ENCODE measurements at places on chromosomes 2 and 18.

GRCh38 chr2:219087848-219088247, 27.1 kb upstream of the IHH start:
- DNase-seq = no peak

DNA sequence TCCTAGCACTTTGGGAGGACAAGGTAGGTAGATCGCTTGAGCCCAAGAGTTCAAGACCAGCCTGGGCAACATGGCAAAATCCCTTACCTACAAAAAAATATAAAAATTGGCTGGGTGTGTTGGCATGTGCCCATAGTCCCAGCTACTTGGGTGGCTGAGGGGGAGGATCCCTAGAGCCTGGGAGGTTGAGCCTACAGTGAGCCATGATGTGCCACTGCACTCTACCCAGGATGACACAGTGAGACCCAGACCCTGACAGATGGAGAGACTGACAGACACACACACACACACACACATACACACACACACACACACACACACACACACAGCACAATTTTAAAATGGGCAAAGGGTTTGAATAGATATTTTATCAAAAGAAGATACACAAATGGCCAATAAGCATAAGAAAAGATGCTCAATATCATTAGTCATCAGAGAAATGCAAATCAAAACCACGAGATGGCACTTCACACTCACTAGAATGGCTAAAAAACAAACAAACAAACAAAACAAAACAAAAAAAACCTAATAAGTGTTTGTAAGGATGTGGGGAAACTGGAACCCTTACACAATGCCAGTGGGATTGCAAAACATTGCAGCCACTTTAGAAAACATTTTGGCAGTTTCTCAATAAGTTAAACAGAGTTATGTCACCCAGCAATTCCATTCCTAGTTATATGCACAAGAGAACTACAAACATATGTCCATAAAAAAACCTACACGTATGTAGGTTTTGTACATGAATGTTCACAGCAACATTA, 42.3 kb downstream of the BAZ2B start:
- DNase-seq = peak; percentile 57

GRCh38 chr2:18603854-18604530, 14.6 kb upstream of the NT5C1B start:
- DNase-seq = no peak

DNA sequence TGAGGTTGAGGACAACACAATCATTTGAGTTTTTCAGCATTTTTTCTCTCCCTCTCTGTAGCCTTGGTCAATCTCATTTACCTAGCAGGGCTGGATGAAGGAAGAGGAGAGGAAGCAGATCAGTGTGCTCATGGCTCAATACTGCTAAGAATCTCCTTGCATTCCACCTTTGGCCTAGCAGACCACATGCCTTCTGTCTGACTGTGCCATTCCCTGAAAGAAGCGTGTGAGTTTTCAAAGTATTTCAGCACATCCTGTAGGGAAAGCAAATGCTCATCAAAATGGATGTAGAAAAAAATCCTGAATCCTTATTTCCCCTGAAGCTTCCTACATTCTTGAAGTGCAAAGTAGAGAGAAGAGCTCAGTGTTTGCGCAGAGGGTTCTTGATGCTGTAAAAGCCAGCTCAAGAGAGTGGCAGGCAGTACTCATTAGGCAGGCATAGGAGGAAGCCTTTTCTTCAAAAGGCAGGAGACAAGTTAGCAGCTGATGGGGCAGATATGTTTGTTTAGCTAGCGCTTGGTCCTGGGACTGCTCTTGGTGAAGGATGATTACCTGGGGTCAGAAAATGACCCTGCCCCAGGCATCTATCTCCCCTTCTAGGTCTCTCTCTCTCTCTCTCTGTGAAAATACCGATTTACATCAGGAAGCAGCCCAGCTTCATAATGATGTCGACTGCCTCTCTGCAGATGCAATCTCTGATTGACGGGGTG, 14.4 kb upstream of the PIK3C3 start:
- DNase-seq = peak; percentile 80

DNA sequence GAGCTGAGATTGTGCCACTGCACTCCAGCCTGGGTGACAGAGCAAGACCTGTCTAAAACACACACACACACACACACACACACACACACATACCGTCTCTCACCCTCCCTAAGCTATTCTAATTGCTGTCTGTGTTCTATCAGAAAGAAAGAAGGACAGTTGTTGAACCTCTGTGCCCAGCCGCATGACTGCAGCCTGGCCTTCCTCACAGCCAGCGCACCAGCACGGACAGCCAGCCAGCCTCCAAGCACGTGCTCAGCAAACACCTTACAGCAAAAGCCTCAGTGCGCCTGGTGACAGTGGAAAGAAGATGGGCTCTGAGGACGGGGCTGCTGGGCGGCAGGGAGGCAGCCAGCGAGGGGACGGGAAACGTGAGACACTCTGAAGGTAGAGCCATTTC, 58.0 kb downstream of the ZNF516 start:
- DNase-seq = no peak

- no peak for DNase-seq
Measured at GRCh38 chr18:22267225-22267624, 97.8 kb downstream of the GATA6 start.

DNA sequence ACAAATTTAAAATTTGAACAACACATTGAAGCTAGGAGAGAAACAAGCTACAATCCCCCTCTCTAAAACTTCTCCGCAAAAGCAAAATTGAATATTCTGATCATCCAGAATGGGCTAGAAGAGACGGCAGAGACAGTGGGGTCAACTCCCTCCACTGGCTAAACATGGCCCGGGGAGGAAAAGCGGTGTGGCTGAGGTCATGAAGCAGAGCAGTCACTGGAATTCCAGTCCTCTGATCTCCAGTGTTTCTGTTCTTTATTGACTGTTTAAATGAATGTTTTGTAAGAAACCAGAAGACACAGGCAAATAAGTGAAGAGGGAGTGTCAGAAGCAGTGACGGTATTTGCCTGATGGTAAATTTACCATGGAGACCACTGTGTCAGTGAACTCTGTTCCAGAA, 116.2 kb downstream of the GAREM1 start:
- no peak for DNase-seq

DNA sequence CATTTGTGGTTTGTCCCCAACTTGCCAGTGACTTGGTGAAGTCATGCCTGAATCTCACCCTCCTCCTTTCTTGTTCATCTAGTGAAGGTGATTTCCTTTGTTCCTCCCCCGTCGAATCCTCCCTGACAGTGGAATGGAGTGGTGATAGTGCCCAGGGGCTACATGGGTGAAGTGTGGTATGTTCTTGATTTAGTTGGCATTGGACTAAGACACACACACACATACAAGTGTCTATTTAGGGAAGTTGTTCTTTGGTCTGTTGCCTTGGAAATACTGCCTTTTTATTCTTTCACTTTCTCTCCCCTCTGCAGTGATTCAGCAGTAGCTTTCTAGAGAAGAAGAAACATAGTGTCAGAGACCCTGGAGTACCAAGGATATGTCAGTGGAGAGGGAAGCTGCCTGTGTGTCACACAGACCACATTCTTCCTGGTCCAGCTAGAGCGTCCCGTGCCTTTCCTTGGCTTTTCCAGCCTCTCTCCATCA, 10.9 kb downstream of the INPP4A start:
- no peak for DNase-seq

DNA sequence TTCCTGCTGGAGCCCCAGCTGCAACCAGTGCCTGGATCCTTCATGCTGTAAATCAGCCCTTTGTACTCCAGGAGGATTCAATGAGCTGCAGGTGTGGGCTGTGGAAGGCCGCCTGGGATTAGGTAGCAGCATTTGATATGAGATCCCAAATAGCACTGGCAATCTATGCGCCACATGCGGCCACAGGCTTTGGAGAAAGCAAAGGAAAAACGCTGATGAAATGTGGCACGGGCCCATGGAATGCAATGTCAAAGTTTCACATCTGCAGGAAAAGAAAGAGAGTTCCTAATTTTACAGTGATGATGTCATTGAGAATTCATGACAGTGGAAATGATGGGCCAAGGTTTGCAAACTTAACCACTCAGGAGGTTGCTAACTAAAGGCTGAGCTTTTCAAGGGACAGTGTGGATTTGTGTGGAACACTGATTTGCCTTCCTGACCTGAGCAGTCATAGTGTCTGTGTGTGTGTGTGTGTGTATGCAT, 216.4 kb upstream of the OSR1 start:
- DNase-seq = peak; percentile 31

DNA sequence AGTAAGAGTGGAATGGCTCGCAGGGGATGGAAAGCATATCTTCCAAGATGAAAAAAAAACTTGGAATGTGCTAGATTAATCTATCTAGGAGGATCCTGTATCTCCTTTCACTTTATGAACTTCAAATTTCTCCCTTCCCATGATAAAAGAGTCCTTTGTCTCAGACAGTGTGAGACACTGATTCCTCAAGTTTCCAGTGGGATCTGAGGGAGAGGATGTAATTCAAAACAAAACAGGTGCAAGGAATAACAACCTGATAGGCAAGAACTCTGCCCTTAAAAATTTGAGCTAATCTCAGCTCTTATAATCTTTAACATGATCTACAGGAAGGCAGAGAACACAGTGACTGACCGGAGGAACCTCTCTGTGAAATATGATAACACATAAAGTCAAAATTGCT, 162.0 kb upstream of the ZFP36L2 start:
- peak; percentile 33 for DNase-seq

GRCh38 chr18:48887294-48887904, 63.4 kb downstream of the SMAD7 start:
- DNase-seq = no peak

GRCh38 chr18:26656944-26657536, 108.7 kb upstream of the KCTD1 start:
- peak; percentile 50 for DNase-seq

- DNase-seq = no peak
Measured at GRCh38 chr2:20588918-20589871, 61.7 kb downstream of the HS1BP3 start.

DNA sequence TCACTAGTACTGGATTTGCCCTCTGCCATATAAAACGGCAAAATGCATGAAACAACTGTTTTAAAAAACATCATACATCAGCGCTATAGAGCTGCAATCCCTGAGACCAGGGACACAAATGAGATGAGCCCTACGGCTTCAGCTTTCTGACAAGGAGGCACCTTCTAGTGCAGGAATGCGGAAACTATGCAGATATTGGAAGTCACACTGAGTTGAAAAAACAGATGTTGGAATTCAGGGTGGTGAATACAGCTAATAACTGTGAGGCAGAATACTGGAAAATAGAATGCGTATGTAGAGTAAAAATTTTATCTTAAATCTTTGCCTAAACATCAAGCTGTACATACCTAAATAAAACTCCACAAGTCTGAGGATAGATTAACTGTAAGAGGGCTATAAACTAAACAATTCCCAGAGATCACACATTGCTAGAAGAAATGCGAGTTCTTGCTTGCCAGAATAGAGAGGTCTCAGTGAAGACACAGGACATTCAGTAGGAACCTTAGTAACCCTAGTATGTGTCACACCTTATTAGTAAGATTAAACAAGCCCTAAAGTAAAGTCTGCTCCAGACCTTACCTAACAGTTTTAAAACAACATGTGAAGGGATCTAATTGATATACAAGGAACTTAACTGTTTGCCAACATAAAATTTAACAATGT, 541.4 kb upstream of the DDX18 start:
- no peak for DNase-seq

- no peak for DNase-seq
Measured at GRCh38 chr2:152602750-152603149, 114.5 kb downstream of the PRPF40A start.

DNA sequence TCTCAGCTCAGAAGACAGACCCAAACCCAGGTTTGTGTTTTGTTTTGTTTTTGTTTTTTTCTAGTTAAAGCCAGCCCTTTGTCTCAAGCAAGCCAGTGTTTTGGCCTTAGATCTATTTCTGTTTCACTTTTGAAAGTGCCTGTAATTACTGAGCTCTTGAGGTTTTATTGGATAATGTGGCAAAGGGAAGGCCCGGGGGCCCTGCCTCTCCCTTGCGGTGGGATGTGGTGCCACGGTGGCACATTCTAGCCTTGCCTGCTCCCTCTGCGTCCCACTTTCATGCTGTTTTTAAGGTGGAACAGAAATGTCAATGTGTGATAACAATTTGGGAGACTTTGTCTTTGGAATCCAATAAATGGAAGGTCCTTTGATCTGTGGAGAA, 2.5 kb downstream of the HPCAL1 start:
- DNase-seq = no peak

GRCh38 chr2:11099122-11100065, 55.9 kb upstream of the SLC66A3 start:
- DNase-seq = no peak

DNA sequence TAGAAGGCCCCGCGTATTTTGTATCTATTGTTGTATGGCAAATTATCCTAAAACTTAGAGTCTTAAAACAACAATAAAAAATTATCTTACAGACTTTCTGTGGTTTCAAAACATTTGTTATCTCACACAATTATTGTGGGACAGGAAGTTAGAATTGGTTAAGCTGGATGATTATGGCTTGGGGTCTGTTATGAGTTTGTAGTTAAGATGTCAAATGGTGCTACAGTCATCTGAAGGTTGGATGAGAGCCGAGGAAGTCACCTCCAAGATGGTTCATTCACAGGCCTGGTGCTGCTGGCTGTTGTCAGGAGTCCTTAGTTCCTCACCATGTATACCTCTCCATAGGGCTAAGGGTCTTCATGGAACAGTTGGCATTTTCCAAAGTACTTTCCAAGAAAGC, 175.6 kb upstream of the FANCL start:
- DNase-seq = no peak

Data from LHCN-M2 (cell line).